Articular chondrocyte of knee joint (primary cell): ENCODE measurements at places on chromosomes 7 and 10. TPM values are rescaled to one million over a fixed set of nuclear protein-coding genes. Genes with fewer than 3 reads are reported as not detected.

MCU gene
- total RNA-seq = 67.8 and 70.7 TPM in 2 replicates

JAKMIP3 gene
- total RNA-seq = 0.52 and 0.54 TPM in 2 replicates

C10orf71 gene
- total RNA-seq = under 0.01 TPM in 1 of 2 replicates, not detected in the other

BAZ1B gene
- total RNA-seq = 64.9 and 83.6 TPM in 2 replicates

PNLIPRP3 gene
- not detected in 2 replicates for total RNA-seq

COL13A1 gene
- total RNA-seq = 0.43 TPM in 1 of 2 replicates, not detected in the other

KIF5B gene
- total RNA-seq = 134 and 144 TPM in 2 replicates

SYT15 gene
- 0.26 and 0.32 TPM in 2 replicates for total RNA-seq

LIPN gene
- not detected in 2 replicates for total RNA-seq

LIPK gene
- total RNA-seq = not detected in 2 replicates

PON3 gene
- 1.6 and 2.6 TPM in 2 replicates for total RNA-seq

THSD7A gene
- under 0.01 and 0.22 TPM in 2 replicates for total RNA-seq

CYP26C1 gene
- total RNA-seq = 0.11 and 0.26 TPM in 2 replicates

NODAL gene
- total RNA-seq = not detected in 2 replicates

MRLN gene
- total RNA-seq = not detected in 2 replicates

CALU gene
- total RNA-seq = 900 and 918 TPM in 2 replicates

CCDC201 gene
- not detected in 2 replicates for total RNA-seq

PKD2L1 gene
- total RNA-seq = not detected in 2 replicates

TFEC gene
- total RNA-seq = 0.32 TPM in 1 of 2 replicates, not detected in the other

PTER gene
- 28.1 and 32.8 TPM in 2 replicates for total RNA-seq

CNPY1 gene
- total RNA-seq = not detected in 2 replicates

TMEM213 gene
- total RNA-seq = not detected in 2 replicates

CALCR gene
- not detected in 2 replicates for total RNA-seq

APBB1IP gene
- 1.2 and 8.5 TPM in 2 replicates for total RNA-seq

MNX1 gene
- not detected in 2 replicates for total RNA-seq

SFTPA1 gene
- total RNA-seq = not detected in 2 replicates

MXI1 gene
- total RNA-seq = 24.0 and 26.7 TPM in 2 replicates

GJD4 gene
- total RNA-seq = 0.22 TPM in 1 of 2 replicates, not detected in the other

ASB10 gene
- total RNA-seq = not detected in 2 replicates

SLC25A40 gene
- 13.9 and 15.4 TPM in 2 replicates for total RNA-seq

SLC26A5 gene
- not detected in 2 replicates for total RNA-seq

MMD2 gene
- total RNA-seq = not detected in 2 replicates

SRRM3 gene
- total RNA-seq = 0.91 and 1.1 TPM in 2 replicates

PILRA gene
- total RNA-seq = 0.65 TPM in 1 of 2 replicates, not detected in the other

SCIN gene
- total RNA-seq = 1.6 and 3.6 TPM in 2 replicates

VPS37D gene
- 2.7 and 4.3 TPM in 2 replicates for total RNA-seq

NSUN5 gene
- 15.0 and 16.2 TPM in 2 replicates for total RNA-seq

TNS3 gene
- total RNA-seq = 60.9 and 99.0 TPM in 2 replicates

SMARCD3 gene
- total RNA-seq = 39.7 and 43.1 TPM in 2 replicates

MLXIPL gene
- total RNA-seq = not detected in 2 replicates

MOGAT3 gene
- total RNA-seq = not detected in 2 replicates

SLC18A3 gene
- not detected in 2 replicates for total RNA-seq

TSPAN13 gene
- 0.39 and 1.4 TPM in 2 replicates for total RNA-seq

CYP3A7 gene
- total RNA-seq = 0.32 TPM in 1 of 2 replicates, not detected in the other

TMEM236 gene
- total RNA-seq = 0.22 and 0.26 TPM in 2 replicates

LCOR gene
- 23.7 and 28.0 TPM in 2 replicates for total RNA-seq

TRIL gene
- total RNA-seq = 0.13 and 0.22 TPM in 2 replicates

SPDYE18 gene
- 0.26 TPM in 1 of 2 replicates, not detected in the other for total RNA-seq

LRRN3 gene
- 0.26 and 0.76 TPM in 2 replicates for total RNA-seq

ZNF722 gene
- not detected in 2 replicates for total RNA-seq
